Activated CD4-positive, alpha-beta T cell treated with anti-CD3 and anti-CD28 coated beads, Interleukin-10, Interleukin-2, amounts not matched to agents 100 ng/mL and 50 ng/mL, durations not matched to agents 16 hours and 8 hours (primary cell): ENCODE measurements at places on chromosomes 6 and 20.

- DNase-seq, result peak; percentile 69
Observed at GRCh38 chr6:31399589-31400466, 3.6 kb upstream of the MICA start.

GRCh38 chr6:70180183-70180900 is 122.5 kb downstream of the COL9A1 start:
- DNase-seq, result no peak

DNA sequence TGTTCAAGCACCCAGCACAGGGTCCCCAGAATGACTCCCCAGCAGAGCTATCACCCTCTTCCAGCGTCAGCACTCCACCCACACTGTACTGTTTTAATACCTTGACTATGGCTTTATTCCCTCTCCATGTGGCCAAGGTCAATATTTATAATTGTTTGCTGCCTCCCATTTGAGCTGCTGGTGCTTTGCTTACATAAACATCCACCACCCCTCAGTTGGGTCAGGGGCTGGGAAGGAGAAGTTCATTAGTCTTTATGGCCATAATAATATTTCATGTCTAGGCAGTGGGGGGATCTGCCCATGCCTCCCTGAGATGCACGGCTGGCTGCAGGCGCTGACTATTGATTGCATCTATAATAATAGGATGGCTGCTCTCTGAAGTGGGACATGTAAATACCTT is 41.8 kb upstream of the SAYSD1 start:
- no peak for DNase-seq

DNA sequence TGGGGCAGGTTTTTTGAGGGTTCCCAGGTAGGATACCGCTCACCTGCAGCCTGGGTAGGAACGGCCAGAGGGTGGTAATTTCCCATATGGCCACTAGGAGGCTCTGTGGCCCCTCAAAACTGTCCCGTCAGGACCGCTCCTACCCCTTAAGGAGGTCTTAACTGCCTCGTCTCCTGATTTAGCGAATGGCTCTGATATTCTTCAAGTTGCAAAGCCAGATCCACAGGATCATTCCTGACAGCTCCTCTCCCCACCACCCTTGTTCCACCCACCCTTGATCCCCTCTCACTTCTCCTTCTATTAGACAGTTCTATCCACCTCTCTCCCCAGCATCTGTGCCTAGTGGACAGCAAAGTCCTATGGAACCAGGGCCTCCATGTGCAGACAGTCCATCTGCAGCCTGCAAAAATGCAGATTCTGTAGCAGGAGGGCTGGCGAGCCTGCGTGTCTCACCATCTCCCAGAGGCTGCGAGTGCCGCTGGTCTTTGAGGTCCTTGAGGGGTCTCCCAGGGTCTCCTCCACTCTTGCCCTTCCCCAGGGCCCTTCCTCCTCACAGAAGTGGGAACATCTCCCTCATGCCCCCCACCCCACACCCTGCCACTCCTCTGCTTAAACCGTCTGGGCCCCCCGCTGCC is 34.3 kb upstream of the ZBP1 start:
- DNase-seq, result peak; percentile 53

DNA sequence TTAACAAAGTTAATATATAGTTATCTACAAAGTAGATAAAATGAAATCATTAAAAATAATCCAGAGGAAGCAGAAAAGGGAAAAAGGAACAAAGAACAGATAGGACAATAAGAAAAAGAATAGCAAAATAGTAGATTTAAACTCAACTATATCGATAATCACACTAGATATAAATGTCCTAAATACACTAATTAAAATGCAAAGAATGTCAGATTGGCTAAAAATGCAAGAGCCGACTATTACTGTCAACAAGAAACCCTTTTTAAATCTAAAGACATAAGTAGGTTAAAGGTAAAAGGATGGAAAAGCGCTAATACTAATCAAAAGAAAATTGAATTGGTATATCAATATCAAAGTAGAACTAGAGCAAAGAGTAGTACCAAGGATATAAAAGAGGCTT is 164.8 kb upstream of the AKAP12 start:
- DNase-seq, result no peak

DNA sequence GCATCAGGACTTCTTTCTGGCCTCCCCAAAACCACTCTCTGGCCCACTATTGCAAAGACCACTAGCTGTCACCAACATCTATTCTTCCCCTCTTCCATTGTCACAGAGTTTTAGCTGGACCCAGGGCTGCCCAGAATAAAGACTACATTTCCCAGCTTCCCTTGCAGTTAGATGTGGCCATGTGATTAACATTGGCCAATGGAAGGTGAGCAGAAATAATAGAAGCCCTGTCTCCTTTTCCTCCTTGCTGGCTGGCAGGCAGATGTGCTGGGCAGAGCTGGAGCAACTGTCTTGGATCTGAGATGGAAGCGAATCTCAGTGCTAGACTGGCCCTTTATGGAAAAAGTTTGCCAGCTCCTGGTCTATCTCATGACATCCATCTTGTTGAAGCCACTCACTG is 97.0 kb downstream of the KCNB1 start:
- peak; percentile 37 for DNase-seq

GRCh38 chr6:125717120-125717731 is 32.2 kb upstream of the HEY2 start:
- no peak for DNase-seq

DNA sequence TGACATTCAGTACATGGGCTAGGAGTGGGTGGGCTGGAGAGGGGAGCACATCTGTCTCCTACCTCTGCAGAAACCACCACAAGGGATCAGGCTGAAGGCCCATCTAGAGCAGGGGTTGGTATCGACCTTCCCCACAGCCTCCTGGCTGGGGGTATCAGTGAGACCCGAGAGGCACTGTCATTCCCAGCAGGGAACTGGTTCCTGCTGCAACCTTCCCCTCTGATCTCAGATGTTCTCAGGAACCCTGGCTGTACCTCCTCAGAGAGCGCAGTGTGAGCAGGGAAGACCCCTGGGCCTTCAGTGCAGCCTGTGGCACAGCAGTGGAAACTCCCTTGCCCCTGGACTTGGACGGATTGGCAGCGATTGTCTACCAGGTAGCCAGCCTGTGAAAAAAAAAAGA is 7.8 kb downstream of the IP6K3 start:
- no peak for DNase-seq

- no peak for DNase-seq
Observed at GRCh38 chr6:170124836-170125235, 166.0 kb downstream of the DLL1 start.

DNA sequence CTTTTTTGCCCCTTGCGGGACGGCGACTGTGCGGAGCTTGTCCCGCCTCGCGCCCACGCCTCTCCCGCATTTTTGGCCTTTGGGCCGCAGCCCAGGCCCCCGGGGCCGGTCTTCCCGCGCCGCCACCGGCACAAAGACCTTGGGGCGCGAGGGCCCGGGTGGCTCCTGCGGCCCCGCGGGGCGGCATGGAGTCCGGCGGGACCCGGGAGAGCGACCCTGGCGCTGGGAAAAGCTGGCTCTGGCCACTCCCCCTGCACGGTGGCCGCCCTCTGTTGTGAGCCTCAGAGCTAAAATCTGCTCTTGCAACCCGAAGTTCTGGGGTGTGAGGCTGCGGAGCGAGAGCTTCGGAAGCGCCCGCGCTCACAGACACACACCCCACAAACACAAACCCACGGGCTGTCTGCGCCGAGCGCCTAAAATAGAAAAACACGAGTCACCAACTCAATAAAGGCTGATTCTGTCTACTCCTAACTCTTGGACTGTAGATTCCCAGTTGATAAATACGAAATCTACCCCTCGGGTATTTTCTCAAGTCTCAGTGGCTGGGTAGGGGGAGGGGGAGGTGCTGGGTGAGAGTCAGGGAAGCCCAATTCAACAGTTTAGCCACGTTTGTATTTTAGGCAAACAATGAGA is 496 bp upstream of the BEND3 start:
- peak; percentile 48 for DNase-seq

- no peak for DNase-seq
Observed at GRCh38 chr6:63553208-63553607, 19.1 kb upstream of the LOC128125822 start.

DNA sequence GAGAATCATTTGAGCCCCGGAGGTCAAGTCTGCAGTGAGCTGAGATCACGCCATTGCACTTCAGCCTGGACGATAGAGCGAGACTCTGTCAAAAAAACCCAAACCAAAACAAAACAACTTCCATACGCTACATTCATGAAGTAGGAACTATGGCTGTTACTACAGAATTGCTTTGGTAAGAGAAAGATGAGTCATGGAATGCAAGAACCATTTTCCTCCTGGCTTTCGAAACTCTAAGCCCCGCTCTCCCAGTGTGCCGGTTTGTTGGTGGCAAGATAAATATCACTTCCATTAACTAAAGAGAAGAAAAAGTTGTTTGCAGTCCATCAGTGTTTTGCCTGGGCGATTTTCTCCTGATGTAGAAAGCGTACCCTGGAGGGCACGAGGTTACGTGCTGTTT is 61.3 kb downstream of the ZDHHC14 start:
- no peak for DNase-seq

DNA sequence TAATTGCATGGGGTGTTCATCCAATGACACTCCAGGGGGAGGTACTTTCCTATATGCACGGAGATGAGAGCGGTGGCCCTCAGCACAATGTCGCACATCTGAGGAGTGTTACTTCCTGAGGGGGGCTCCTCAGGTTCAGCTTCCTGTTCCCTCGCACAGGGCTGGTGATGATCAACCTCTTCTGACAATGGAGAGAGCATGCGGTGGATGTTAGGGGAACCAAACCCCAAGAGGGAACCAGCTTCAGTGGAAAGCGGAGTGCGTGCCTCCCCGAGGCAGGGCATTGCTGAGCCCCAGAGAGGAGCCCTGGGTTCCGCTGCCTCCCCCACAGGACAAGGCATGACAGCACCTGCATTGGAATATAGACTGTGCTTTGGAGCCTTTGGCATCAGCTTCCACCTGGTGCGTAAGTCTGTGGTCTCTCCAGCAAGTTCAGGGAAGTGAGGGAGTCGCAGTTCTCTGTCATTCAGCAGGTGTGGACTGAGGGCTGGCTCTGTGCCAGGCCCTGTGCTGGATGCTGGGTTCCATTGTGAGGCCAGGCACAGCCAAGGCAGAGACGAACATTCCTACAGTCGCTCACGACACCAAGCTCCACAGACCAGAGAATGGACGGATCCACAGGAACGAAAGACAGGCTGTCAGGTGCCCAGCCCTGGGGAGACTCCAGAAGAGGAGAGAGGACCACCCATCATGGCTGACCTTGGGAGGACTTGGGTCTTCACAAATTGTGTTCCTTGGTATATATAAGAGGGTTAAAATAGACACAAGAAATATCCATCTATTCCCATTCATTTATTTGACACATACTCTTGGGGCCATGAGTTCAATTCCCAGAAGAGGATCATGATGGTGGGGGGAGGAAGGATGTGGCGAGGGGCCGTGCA is 3.9 kb upstream of the ZNF831 start:
- DNase-seq, result peak; percentile 73

- peak; percentile 78 for DNase-seq
Observed at GRCh38 chr20:58692579-58693225, at the start of gene NPEPL1. Gene NPEPL1, plus strand, starts transcription at chr20:58692800. Its CDS starts 101 bp downstream, at chr20:58692901.

- no peak for DNase-seq
Observed at GRCh38 chr20:53652859-53653517, 59.3 kb upstream of the ZNF217 start.

GRCh38 chr6:3731700-3732099 is 19.8 kb downstream of the PXDC1 start:
- no peak for DNase-seq

GRCh38 chr6:5287966-5288297 is 26.6 kb downstream of the FARS2 start:
- DNase-seq, result no peak

- peak; percentile 31 for DNase-seq
Observed at GRCh38 chr6:99434702-99435530, 9.8 kb upstream of the PNISR start.
